ENCODE measurements at places on chromosomes 4 and X.
A peak's percentile ranks its signal among the peaks of the same experiment; 100 is the strongest.

DNA sequence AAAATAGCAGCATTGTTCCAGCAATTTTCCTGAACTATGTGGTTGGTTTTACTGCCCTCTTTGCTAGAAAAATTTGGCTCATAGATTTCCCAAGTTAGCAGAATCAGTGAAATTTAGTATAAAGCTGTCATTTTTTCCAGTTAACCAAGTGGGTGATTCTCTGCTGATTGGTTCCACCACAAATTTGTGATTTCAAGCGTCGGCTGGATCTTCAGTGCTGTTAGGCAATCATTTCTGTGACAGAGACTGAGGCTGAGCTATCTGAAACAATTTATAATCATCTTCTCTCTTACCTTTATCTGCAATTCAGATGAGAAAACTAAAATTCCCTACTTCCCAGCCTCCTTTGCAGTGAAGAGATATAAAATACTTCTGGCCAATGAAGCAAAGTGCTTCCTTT lies 68.6 kb upstream of the OTUD4 start:
- no peak for DNase-seq

GRCh38 chr4:169017971-169018370 lies 7.9 kb upstream of the CBR4 start:
- DNase-seq, result no peak

GRCh38 chrX:141662781-141663180 lies 35.8 kb downstream of the SPANXD start:
- no peak for DNase-seq

DNA sequence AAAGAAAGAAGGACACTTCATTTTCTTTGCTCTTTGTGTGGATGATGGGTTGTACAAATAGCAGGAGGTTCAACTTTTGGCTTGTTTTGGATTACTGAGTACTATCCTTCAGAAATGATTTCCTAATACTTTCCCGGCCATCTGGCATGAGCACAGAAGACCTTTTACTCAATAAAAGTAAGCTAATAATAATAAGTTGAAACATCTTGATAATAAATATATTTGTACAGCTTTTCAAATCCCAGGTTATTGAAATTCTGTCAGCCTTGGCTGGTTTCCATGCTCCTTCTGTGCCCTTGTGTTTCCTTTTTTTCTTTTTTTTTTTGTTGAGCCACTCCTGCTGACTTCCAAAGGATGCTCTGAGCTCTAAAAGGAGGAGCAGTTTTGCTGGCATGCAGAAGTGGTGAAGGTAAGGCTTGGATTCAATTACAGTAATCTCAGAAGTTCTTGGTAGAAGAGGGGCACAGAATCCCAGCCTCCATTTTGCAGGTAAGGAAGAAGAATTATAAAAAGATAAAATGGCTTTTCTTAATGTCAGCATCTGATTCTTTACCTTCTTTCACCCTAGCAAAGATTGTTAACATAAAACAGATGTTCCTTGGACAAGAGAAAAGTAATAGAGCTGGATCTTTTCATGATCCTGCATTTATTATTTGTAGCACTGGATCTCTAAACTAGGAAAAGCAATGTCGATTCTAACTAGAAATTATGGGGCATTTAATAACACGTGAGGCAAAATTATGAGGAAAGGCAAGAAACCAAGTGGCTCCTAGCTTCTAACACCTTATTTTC lies 31.9 kb downstream of the REPS2 start:
- no peak for DNase-seq

- DNase-seq, result no peak
Observed at GRCh38 chrX:44072631-44073030, 99.4 kb upstream of the NDP start.

GRCh38 chr4:71130827-71131603 lies 137.6 kb downstream of the DCK start:
- no peak for DNase-seq

GRCh38 chr4:112073181-112073580 lies 72.1 kb upstream of the FAM241A start:
- DNase-seq, result no peak

- no peak for DNase-seq
Observed at GRCh38 chr4:22514481-22514880, 1.4 kb downstream of the ADGRA3 start.

DNA sequence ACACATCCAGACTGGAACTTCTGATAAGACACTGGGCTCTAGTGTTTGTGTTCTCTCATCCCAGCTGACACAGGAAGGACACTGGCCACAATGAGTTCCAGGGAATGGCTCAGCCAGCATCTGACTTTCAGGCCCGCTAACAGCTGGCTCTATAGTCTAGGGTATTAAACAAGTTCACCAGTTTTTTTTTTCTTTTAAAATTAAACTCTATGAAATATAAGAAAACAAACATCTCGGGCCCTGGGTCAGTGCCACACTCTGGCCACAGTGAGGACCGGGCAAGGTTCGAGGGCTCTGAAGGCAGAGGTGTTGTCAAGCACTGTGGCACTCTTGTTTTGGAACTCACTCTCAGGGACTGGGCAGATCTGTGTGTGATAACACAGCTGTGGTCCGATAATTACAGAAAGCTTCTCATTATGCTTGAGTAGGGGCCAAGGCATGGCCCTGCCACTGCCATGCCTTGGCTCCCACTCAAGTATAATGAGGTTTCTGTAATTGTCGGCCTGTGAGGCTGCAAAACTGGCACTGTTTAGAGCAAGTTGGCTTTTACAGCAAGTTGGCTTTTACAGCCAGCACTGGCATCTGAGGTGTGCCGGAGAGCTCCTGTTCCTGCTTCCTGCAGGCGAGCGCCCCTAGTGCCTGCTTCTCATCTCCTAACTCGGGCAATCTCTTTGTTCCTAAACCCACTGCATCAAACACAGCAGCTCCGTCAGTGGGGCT lies 62.8 kb downstream of the PPP1R2C start:
- peak; percentile 9 for DNase-seq

GRCh38 chr4:123623611-123624010 lies 227.0 kb downstream of the SPRY1 start:
- no peak for DNase-seq

DNA sequence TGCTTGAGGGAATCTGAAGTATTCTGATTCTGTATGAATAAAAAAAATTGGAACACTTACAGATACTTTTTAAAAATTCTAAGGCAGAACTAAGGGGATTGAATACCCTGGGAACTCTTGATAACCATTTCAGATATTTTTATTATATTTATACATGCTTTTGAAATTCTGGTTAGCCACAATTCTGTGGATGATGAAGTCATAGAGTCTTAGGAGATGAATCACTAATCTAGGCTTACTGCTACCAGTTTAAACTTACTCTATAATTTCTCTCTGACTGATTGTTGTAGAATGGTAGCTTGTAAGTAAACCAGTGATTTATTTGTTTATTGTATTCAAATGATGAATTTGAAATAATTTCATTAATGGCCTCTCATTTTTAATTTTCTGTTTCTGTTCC lies 11.4 kb upstream of the SLAIN2 start:
- DNase-seq, result no peak

DNA sequence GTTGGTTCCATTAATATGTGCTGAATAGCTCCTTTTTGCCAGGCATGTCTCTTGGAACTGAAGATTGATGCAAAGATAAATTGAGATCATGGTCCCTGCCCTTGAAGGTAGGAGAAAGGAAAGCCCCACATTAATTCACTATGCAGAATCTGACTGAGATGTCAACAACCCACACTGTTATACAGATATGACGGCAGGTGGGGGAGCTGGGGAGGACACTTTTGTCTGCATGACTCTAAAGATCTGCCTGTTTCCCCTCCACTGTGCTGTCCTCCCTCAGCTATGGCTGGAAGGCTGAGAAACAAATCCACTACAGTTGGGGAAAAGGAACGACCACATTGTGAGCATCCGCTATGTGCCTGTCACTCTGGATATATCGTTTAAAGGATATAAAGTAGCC lies 36.3 kb upstream of the IGFBP7 start:
- no peak for DNase-seq

DNA sequence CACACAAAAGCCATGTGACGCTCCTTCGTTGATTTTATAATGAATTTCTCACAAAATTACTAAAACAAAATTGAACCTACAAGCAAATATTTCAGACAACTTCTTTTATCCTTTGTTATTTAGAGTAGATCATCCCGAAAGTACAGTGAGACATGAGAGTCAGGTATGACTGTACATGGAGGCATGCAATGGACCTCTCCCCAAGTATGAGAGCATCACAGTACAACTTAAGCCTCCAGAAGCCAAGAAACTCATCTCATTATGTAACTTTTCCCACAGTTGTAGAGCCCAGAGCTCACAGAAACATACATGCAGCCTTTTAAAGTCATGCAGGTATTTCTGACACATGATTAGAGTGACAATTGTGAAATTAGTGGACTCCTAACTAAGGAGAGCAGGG lies 167.7 kb downstream of the PAPSS1 start:
- DNase-seq, result no peak

- no peak for DNase-seq
Observed at GRCh38 chrX:97494756-97495372, 611.2 kb downstream of the RPA4 start.

Data from stimulated activated CD4-positive, alpha-beta T cell treated with anti-CD3 and anti-CD28 coated beads, TNF-alpha, amount 100 ng/mL, for 1 hour (primary cell).